Transverse colon (tissue), 4 donors: ENCODE measurements at places on chromosomes 3 and 15. TPM values are rescaled to one million over a fixed set of nuclear protein-coding genes. Genes with fewer than 3 reads are reported as not detected.

The TRH gene
- total RNA-seq = not detected

DNA sequence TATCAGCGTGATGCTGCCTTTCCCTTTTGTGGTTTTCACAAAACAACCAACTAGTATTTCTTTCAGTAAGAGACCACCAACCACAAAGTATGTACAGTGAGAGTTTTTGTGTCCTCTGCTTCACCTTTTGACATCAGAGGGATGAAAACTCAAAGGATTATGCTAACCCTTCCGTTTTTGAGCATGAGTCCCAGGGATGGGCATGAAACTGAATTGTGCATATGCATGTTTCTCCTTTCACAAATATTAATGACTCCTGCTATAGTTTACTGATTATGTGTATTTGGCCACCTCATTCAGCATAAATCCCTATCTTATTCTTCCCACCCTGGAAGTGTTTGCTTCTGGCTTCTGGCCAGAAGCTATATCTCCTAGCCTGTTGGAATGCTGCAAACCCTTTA lies 59.2 kb downstream of the RSRC1 start:
- H3K27ac ChIP-seq = no peak overlapping the region
- H3K27me3 ChIP-seq = no peaks in the 10 kb centered on the region
- no peaks in the 10 kb centered on the region for H3K36me3 ChIP-seq
- DNase-seq = no peak
- H3K4me1 ChIP-seq = no peaks in the 10 kb centered on the region
- no peak overlapping the region for H3K4me3 ChIP-seq

DNA sequence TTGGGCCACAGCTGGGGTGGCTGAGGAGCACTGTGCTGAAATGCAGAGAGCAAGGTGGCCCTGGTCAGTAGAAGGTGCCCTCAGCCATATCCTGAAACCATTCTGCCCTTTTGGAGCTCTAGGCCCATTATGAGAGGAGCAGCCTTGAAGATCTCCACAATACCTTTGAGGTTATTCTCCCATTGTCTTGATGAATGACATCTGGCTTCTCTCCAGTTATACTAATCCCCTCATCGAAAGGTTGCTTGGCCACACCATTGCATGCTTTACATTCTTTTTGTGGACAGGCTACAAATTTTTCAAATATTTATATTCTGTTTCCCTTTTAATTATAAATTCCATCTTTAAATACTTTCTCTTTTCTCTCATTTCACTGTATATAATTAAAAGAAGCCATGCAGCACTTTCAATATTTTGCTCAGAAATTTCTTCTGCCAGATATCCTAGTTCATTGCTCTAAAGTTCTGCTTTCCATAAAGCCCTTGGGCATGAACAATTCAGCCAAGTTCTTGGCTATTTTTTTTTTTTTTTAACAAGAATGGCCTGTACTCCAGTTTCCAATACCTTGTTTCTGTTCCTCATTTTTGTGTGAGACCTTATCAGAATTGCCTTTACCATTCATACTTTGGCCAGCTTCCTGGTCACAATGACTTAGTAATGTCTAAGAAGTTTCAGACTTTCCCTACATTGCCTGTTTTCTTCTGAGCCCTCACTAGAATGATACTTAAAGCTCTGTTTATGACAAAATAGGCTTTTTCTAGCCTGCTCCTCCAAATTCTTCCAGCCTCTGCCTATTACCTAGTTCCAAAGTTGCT lies 138.9 kb upstream of the SGO1 start:
- H3K27me3 ChIP-seq = no peaks in the 10 kb centered on the region
- H3K36me3 ChIP-seq = no peaks in the 10 kb centered on the region
- H3K4me3 ChIP-seq = no peak overlapping the region

DNA sequence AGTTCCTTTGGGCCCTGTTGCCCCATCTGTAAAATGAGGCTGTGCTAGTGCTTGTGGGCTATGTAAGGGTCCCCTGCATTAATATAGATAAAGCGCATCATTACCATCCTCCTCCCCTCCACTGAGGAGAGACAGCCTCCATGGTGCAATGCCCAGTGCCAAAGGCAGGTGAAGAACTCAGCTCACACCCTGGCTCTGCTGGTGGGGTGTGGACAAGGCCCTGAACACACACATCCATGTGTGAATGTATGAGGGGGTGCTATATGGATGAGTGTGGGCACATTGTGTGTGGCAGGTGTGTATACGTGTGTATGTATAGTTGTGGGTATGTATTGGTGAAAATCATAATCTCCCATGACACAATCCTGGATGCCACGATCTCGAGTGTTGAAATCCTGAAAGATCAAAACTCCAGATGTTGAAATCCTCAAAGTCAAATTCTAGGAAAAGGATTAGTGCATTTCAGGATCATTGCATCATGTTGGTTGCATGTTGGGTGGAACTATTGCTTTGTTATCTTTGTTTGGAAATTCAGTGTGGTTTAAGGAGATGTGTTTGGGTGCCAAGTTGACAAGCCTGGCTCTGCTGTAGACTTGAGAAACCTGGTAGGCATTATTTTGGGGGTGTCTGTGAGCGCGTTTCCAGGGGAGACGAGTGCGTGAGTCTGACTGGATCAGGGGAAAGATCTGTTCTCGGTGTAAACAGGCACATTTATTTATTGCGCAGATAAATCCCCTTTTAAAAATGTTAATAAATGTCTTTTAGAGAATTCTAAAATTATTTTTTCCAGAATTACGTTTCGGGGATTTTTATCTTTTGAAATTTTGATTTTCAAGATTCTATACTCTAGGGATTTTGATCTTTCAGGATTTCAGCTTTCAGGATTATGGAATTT lies 42.0 kb upstream of the SEC61A1 start:
- H3K4me3 ChIP-seq = no peak overlapping the region
- H3K27ac ChIP-seq = no peak overlapping the region
- peaks cover 37% of the 10 kb centered on the region for H3K27me3 ChIP-seq
- H3K4me1 ChIP-seq = no peaks in the 10 kb centered on the region
- no peaks in the 10 kb centered on the region for H3K36me3 ChIP-seq

- peaks cover 8% of the 10 kb centered on the region for H3K4me1 ChIP-seq
- no peaks in the 10 kb centered on the region for H3K36me3 ChIP-seq
- H3K27ac ChIP-seq = no peak overlapping the region
- H3K4me3 ChIP-seq = no peak overlapping the region
Observed at GRCh38 chr3:67737906-67738865, 83.8 kb upstream of the SUCLG2 start.

The SLC12A1 gene
- not detected for total RNA-seq

- no peaks in the 10 kb centered on the region for H3K27me3 ChIP-seq
- peak overlapping the region; percentile 22 for H3K27ac ChIP-seq
- H3K4me1 ChIP-seq = peaks cover 24% of the 10 kb centered on the region
- DNase-seq = no peak
- no peaks in the 10 kb centered on the region for H3K36me3 ChIP-seq
- H3K4me3 ChIP-seq = no peak overlapping the region
Observed at GRCh38 chr15:98860281-98861041, 147.1 kb downstream of the PGPEP1L start.

- H3K27me3 ChIP-seq = no peaks in the 10 kb centered on the region
- H3K4me3 ChIP-seq = no peak overlapping the region
- no peaks in the 10 kb centered on the region for H3K4me1 ChIP-seq
Observed at GRCh38 chr3:184941408-184941807, 129.4 kb downstream of the VPS8 start.

- H3K27me3 ChIP-seq = no peaks in the 10 kb centered on the region
- H3K36me3 ChIP-seq = no peaks in the 10 kb centered on the region
- H3K4me3 ChIP-seq = peak overlapping the region; percentile 93
- H3K27ac ChIP-seq = peak overlapping the region; percentile 96
- H3K4me1 ChIP-seq = peaks cover 20% of the 10 kb centered on the region
- peak; percentile 57 for DNase-seq
Observed at GRCh38 chr3:196502775-196503195, 783 bp downstream of the RNF168 start.

GRCh38 chr15:64740311-64741170 lies 34.8 kb downstream of the RBPMS2 start:
- H3K4me3 ChIP-seq = peak overlapping the region; percentile 18
- no peaks in the 10 kb centered on the region for H3K36me3 ChIP-seq
- H3K27ac ChIP-seq = peak overlapping the region; percentile 81

The WDR53 gene
- total RNA-seq = not detected

The SELENOK gene
- 14.6 TPM for total RNA-seq

- no peaks in the 10 kb centered on the region for H3K36me3 ChIP-seq
- H3K27ac ChIP-seq = no peak overlapping the region
- DNase-seq = no peak
- H3K4me1 ChIP-seq = no peaks in the 10 kb centered on the region
- no peak overlapping the region for H3K4me3 ChIP-seq
Observed at GRCh38 chr3:5428607-5429516, 241.4 kb downstream of the EDEM1 start.

The CLDN1 gene
- 0.37 TPM for total RNA-seq

The WDR72 gene
- not detected for total RNA-seq

DNA sequence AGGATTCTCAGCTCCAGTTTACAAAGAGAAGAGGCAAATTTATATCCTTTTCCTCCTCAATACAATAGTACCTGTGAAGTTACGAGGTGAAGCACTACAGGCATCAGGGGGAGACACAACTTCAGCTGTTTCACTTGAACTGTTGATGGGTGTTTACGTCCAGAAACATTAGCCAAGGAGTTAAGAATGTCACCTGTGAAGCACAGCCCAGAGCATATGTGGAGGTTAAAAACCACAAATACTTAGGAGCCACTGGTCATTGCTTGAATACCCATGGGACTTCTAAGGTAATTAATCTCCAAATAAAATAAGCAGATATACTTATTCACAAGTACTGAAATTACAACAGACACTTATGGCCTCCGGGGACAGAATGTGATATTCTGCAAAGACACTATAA lies 246.5 kb downstream of the ULK4 start:
- no peaks in the 10 kb centered on the region for H3K4me1 ChIP-seq
- H3K27ac ChIP-seq = no peak overlapping the region
- no peak for DNase-seq
- no peak overlapping the region for H3K4me3 ChIP-seq
- H3K36me3 ChIP-seq = no peaks in the 10 kb centered on the region

DNA sequence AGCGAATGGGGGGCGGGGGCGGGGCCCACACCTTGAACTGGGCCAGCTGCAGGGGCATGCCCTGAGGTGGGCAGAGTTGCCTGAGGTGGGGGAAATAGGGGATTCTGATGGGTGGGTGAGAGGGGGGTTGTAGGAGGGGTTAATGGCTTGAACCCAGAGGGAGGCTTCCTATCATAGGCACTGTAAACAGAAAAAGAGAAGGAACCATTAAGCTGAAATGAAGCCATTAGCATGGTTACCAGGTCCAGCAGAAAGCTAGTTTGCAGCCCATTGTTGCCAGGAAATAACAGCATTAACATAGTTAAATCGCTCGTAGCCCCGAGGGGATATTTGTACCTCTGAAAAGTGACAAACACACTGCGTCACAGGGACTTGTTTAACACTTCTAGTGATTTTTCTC lies 29.0 kb downstream of the ETV5 start:
- H3K27me3 ChIP-seq = no peaks in the 10 kb centered on the region
- H3K27ac ChIP-seq = no peak overlapping the region
- no peak overlapping the region for H3K4me3 ChIP-seq
- no peaks in the 10 kb centered on the region for H3K36me3 ChIP-seq
- H3K4me1 ChIP-seq = no peaks in the 10 kb centered on the region
- no peak for DNase-seq

The FBN1 gene
- 17.6 TPM for total RNA-seq

GRCh38 chr15:52617026-52617425 lies 48.2 kb upstream of the ARPP19 start:
- no peaks in the 10 kb centered on the region for H3K27me3 ChIP-seq
- no peak overlapping the region for H3K4me3 ChIP-seq
- H3K4me1 ChIP-seq = no peaks in the 10 kb centered on the region
- DNase-seq = no peak

- H3K36me3 ChIP-seq = no peaks in the 10 kb centered on the region
- no peak overlapping the region for H3K27ac ChIP-seq
- no peaks in the 10 kb centered on the region for H3K4me1 ChIP-seq
- no peak overlapping the region for H3K4me3 ChIP-seq
Observed at GRCh38 chr3:54859184-54859583, 68.7 kb downstream of the LRTM1 start.

The VIPR1 gene
- total RNA-seq = 565 TPM
